Stromal cell of bone marrow (primary cell): ENCODE measurements at places on chromosomes 16 and 17.

DNA sequence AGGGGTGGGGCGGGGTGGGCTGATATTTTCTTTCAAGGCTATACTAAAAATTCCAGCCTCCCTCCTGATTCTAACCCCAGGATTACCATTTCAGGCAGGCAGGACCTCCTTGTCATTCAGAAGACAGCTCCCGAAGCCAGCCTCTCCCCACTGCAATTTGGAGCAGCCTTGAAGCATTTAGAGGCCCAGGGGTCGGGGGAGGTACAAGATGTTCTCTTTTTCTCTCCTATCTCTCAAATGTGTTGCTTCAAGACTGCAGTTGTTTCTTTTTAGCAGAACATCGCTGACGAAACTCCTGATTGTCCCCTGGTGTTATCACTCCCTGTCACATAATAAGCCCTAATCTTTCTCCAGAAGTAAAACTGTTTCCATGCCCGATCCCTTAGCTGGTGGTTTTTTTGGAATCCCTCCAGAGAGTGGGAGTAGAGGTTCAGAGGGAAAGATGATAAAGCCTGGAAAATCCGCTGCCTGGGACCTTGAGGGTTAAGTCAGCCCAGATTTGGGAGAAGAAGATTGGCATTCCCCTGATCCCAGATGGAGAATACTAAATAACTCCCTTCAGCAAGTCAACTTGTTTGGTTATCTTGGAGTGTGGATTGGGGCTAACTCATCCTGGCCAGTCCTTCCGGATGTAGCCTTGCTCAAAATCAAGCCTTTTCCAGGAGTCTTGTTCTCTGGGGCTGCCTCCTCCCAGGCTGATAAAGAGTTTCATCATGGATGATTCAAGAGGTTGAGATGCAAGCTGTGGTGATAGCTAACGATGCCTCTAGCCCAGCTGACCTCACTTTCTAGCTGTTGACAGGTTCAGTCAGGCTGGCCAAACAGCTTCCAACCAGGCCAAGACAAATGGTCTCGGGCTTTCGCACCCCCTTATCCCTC, 71.3 kb downstream of the SOX9 start:
- DNase-seq = peak; percentile 87

GRCh38 chr17:13031718-13032350, 14.0 kb upstream of the ELAC2 start:
- DNase-seq = peak; percentile 21

GRCh38 chr17:67546578-67547527, 169.8 kb downstream of the PITPNC1 start:
- no peak for DNase-seq

DNA sequence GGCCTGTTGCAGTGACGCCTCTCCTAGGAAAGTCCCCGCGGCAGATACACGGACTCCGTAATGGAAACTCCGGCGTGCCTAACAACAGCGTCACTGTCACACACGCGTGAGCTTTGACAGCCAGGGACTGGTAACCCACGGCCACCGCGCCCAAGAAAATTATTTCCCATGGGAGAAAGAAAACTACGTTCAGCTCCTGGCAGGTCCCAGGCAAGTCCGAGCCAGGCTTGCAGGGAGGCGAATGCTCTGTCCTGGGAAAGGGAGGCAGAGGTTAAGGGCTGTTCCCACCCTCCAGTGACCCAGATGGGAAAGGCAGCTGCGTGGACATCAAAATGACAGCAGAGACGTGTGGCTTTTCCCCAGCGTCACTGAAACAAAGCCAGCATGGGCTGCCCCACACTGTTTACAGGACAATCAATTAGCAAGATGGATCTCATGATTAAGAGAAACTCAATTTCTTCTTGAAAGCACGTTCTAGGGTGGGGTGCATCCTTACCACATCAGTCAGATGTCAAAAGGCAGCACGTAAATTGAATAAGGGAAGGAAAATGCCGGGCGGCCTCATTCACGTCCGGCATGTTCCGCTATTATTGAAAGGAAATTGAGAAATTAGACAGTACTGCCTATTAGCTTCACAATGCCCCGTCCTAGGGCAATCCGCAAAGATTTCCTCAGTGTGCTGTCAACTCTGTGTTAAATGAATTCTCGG, 82.5 kb downstream of the NXN start:
- no peak for DNase-seq

DNA sequence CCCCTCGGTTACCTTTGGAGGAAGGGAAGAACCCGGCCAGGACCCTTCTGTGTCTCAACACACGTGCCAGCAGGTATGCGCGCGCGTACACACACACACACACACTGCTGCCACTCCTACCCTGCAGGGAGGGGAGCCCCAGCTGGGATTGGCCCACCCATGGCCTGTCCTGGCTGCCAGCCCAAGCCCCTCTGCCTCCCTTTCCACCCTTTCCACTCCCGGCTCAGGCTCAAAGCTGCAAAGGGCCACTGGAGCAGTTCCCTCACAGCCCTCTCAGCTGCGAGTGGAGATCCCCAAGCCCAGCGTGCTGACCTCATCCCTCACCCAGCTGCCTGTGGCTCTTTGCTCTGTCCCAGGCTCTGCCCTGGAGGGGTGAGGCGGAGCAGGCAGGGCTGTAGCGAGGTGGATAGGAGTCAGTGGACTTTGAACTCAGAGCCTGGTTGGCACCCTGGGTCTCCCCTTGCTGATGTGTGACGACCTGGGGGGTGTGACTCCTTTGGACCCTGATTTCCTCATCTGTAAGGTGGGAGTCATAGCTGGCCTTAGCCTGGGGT, 14.5 kb downstream of the KIF19 start:
- DNase-seq = no peak

DNA sequence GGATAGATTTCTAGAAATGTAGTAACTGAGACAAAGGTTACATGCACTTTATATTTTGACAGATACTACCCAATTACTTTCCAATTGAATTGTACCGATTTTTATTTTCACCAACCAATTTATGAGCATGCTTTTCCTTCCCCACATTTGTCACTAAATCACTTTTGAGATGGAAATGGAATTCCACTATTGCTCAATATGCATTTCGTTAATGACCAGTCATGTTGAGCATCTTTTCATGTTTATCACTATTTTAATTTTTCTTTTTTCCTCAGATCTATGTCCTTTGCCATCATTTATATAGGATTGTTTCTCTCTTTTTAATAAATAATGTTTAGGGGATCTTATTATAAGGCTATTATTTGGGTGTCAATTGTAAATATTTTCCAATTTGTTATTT, 102.8 kb upstream of the SMIM36 start:
- no peak for DNase-seq

DNA sequence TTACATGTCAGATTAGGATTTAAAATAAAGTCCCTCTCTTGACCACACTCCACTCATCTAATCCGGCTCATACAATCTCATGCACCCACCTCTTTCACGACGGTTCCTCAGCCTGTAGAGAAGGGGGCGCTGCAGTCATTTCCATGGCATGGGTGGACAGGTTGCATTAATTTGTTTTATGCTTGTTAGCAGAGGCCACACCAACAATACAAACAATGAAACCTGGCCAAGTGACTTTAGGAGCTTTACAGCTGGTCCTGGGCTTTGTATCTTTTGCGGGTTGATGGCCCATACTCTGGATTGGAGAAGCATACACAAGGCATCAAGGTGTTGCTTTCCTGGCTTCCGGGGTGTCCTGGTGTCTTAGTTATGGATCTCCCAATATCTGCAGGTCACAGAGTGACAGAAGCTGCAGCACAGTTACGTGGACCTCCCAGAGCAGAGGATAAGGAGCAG, 9.7 kb upstream of the SNF8 start:
- DNase-seq = no peak

- DNase-seq = no peak
Measured at GRCh38 chr16:73025856-73026210, 22.1 kb downstream of the ZFHX3 start.

DNA sequence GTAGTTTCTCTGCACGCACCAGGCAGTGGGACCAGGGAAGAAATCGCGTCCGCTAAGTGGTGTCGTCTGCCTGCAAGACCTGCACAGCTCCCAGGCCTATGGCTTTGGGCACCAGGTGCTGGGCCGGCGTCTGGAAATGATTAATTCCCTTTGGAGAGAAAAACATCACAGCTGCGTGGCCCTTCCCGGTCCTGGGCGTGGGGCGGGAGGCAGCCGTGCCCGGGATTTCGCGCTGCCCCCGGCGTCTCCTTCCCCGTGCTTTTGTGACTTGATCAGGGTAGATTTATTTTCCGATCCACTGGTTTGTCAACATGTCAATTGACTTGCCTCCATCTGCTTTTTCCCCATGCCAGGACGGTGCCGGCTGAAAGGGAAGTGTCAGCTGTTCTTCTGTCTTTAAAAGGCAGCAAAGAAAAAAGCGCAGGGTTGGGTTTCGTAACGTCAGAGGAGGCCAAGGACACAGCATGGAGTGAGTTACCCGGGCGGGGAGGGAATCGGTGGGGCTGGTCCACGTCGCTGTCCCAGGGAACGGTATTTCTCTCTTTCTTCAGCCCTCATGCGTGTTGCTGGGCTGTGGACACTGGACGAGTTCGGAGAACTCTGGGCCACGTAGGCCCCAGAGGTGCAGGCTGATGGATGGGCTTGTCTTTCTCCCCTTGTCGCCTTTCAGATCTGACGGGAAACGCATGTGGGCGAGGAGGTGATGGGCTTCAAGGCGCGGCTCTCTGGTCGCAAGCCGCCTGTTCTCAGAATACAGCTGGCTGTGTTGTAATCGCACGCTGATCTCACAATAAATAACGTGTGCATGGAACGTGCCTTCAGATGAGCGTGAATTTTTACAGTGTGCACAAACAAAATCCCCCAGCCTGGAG, 188.1 kb upstream of the ZNF469 start:
- DNase-seq = no peak
